ENCODE measurements at places on chromosomes 12 and 14.
A peak's percentile ranks its signal among the peaks of the same experiment; 100 is the strongest.

DNA sequence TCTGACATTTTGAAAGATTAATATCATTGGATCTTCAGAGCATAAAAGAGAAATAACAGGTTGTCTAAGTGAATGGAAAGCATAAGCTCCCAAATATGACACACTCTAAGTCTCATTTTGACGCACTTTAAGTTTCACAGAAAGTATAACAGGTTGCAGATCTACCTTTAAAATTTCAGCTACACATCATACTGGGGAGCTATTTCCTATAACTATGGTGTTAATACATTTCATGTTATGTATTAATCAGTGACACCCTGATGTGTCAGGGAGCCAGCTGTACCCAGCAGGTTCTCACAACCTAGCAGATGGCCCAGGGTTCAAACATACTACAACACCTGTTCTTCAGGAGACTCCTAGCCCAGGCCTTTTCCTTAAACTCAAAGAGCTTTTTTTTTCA is 31.1 kb upstream of the TMX1 start:
- DNase-seq, result no peak

- DNase-seq, result no peak
These were observed 68.5 kb downstream of the SOX5 start for GRCh38 chr12:23880988-23881387.

DNA sequence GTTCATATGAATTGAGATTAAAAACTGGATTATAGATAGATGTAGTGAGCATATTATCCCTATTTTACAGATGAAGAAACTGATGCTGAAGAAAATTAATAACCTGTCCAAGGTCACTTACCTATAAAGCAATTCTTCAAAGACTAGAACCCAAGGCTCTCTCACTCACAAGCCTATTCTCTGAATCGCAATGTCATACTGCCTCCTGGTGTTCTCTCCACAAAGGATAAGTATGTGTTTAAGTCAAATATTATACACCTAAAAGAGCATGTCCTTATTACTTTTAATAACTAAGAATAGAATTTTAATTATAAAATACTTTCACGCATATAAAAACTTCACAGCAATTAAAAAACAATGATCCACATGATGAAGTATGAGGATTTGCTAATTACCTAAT is 721.3 kb upstream of the USP15 start:
- DNase-seq, result no peak

GRCh38 chr14:28340816-28341215 is 425.8 kb upstream of the FOXG1 start:
- no peak for DNase-seq

DNA sequence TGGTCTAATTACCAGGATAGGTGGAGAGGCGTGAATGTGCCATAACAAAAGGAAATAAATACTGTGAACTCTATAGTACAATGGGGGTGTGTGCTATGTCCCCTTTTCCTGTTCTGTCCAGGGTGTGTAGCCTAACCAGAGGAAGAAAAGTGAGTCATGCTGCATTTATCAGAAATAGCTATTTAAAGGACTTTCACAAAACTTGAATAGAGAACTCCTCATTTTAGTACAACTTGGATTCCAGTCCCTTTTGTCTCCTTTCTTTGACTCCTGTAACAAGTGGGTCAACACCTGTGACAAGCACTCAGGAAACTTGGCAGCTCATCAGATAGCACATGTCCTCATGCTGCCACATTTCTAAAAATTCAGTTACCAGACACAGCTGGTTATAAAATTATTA is 123.4 kb downstream of the CCDC91 start:
- no peak for DNase-seq

DNA sequence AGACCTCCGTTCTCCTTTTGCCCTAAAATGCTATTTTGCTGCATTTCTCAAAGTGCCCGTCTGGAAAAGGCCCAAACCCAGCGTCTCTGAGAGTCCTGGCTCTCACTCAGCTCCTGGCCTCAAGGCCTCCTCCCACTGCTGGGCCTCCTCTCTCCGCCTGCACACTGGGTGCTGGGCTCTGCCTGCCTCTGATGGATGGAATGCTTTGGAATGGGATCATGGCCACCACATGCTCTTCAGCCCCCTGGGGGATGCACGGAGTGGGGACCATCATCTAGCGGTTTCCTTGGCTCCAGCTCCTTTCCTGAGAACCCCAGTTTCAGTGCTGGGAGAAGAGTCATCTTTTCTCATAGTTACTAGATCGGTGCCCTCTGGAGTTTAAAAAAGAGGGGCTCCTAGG is 65.2 kb downstream of the KDM2B start:
- no peak for DNase-seq

DNA sequence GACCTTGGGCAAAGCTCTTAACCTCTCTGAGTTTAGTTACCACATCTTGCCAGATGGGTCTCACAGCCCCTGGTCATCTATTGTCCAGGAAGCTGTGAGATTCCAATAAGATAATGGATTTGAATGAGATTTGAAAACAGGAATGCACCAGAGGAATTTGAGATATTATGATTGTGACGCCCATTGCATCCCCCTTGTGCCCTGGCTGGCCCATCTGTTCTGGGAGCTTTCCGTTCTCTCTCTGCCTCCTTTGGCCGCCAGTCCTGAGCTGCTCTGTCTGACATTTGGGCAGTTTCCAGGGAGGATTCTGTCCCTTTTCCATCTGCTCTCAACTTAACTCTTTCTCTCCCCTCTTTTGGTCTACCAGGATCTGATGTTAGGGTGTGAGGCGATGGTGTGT is 24.6 kb downstream of the SRRM4 start:
- DNase-seq, result no peak

DNA sequence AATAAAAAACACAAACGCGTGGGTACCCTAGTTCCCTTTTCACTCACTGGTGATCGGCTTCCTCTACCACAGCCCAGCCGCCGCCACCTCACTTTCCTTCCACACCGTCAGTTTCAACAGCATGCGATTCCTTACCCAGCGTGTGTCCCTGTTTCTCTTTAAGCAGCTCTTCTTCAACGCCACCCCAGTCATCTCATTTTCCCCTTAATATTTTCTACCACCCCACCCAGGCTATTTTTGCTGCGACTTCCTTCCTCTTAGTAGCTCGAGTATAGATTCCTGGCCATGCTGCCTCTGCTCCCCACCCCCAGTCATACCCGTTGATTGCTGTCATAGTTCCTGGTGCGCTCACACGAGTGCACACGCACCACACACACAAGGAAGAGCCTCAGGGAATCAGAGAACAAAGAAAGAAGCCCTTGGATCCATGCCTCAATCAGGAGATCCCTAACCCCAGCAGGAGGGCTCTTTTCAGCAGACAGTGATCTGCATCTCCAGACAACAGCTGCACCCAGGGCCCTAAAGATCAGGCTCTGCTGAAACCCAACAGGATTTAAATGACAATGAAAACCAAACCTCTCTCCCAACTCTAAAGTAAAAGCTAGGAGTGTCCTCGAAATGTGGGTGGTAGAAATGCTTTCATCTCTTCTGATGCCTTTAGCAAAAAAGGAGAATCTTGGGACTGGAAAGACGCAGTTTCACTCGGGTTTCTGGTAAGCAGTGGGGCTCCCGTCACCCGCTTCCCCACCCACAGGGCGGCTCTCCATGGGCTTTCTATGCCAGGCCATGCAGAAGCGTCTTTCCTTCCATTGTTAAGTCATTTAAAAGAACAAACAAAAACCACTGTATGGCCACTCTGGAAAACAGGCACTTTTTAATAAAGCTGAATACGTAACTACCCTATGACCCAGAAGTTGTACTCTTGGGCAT is 23.8 kb downstream of the VPS37B start:
- DNase-seq, result peak; percentile 90

DNA sequence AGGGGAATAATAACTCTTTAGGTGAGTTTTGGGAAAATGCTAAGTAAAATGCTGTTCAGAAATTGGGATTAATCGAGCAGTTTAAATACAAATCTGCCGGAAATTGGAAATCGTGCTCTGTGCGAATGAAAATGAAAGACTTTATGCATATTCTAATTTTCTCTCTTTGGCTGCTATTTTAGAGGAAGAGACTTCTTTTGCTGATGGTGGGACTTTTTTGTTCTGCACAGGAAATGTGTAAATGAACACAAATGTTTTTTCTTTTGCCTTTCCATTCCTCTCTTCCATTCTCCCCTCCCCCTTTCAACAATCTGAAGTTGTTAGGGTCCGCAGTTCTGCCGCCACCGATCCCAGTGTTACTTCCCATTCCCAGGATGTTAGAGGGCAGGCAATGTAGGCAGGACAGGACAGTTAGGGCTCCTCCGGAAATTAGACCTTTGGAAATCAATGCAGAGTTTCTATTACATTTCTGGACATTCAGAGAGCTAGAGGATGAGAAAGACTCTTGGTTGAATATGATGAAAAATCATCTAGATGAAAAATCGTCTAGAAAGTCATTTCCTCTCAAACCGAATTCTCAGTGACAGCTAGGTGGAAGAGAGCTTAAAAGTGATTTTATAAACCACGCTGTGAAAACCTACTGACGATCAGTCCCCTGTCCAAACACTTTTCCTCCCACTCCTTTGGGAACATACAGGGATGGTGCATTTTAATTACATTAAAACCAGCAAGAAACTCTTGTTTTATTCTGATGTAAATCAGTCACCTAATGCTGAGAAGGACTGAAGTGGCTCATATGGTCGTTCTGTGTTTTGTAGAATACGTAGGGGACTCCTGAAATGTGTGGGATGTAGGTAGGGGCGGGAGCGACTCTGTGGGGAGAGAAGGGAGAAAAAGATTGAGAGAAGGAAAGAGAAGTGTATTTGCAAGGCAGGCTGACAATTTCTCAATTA is 17.8 kb downstream of the FOXG1 start:
- no peak for DNase-seq

GRCh38 chr14:23252420-23253333 is 14.9 kb downstream of the RNF212B start:
- peak; percentile 82 for DNase-seq

DNA sequence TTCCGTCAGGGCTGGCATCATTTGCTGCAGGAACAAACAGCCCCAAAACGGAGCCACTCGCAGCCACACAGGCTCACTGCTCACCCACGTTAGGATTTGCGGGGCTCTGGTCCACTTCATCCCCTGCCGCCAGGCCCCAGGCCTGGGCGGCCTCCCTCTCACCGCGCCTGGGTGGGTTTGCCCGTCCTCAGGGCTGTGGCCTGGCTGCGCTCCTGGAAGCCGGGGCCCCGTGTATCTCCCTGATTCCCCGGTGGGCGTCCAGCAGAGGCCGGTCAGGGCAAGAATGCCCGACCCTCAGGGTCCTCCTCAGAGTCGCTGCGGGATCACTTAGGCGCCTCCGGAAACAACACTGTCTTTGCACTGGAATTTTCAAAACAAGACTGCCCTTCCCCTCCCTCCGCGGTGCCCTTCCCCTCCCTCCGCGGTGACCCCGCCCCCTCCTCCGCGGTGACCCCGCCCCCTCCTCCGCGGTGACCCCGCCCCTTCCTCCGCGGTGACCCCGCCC is 15.7 kb upstream of the FBRSL1 start:
- no peak for DNase-seq

DNA sequence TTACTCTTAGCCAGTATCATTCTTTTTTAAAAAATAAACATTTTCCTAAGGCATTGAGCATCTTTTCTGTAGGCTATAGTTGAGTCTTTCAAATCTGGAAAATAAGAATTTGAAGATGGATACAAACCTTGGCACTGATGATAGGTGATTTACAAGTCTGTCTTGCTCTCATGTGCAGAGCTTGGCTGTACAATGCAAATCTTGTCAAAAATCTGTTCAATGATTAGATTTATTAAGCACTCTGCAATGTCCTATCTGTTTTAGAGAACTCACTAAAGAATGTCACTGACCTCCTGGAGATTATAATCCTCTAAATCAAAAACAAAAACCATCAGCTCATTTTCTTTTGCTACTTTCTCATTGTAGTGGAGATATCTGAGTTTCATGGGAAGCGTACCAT is 42.8 kb upstream of the AMIGO2 start:
- DNase-seq, result no peak

DNA sequence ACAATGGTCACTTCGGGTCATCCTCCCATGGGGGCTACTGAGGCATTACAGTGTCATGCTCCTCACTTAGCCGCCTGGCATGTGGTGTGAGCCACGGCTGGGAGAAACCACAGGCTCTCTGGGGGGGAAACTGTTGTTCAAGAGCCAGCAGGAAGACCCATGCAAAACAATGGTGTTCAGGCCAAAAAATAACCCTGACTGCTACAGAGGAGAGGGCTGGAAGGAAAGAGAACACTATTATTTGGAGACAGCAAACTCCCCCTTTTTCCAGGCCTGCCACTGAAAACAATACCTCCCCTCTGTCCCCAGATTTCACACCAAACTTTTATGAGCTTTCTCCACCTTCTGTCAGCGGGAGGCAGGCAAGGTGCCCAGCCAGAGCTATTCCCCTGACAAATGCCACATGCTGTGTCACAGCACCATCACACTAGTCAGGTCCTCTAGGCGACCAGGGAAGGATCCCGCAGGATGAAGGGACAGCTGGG is 83.7 kb downstream of the CHGA start:
- DNase-seq, result no peak

DNA sequence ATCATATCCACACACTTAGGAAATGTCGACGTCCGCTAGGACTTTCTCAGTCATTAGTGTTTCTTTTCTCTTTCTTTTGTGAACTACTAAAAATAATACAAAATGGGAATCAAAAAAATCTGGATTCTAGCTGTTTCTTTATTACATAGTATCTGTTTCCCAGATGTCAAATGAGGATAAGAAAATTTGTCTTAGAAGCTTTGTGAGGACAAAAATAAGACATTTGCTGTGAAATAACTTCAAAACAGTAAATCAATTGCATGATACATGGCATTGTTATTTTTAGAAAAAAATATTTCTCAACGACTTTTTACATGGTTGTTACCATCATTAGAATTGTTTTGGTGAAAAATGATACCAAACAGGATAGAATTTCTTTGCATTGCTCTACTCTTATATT is 71.4 kb upstream of the IFNG-AS1 start:
- no peak for DNase-seq

DNA sequence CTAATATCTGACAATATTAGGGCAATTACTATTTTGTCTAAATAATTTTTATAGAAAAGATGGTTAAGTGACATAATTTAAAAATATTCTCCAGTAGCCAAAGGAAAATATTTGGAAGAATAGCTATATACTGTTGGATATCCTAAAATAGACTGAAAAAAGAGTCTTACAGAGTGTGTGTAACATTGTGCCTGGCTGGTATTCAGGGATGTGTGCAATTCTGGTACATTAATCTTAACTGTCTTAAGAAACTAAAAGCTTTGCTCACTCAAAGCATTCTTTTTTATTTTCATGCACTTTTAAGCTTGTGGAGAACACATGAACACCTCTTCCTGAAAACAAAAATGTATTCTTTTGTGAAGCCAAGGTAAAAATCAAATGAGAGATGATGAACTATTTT is 10.1 kb upstream of the NR2C1 start:
- no peak for DNase-seq

GRCh38 chr12:116765271-116765670 is 27.2 kb downstream of the RNFT2 start:
- no peak for DNase-seq
